Nucleus accumbens (tissue), 56 donors: ENCODE measurements at places on chromosomes 7 and 10.

DNA sequence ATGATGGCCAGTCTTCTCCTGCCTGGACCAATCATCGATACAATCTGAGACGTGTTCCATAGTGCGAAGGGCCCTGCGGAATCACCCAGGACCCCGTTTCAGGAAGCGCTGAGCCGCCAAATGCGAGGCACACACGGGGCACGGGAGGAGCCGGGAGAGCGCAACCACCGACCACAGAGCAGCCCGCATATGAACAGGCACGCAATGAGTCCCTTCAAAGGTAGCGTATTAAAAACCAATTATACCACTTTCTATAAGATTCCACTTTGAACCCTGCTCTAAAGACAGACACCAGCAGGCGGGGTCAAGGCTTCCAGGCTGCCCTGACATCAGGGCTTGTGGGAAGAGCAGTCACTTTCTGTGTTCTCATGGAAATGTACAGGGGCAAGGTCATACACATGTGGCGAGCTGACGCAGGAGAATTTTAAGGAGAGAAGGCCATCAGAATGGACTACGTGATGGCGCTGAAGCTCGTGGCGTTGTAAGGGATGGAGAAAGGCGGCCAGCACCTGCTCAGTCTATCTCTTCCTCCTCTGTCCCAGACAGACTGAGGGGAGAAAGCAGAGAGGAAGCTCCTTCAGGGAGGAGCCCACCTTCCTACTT is 46.2 kb downstream of the AMZ1 start:
- no peak for DNase-seq

- peak; percentile 20 for DNase-seq
These were observed 924 bp downstream of the BMPR1A start for GRCh38 chr10:86757113-86757972.

DNA sequence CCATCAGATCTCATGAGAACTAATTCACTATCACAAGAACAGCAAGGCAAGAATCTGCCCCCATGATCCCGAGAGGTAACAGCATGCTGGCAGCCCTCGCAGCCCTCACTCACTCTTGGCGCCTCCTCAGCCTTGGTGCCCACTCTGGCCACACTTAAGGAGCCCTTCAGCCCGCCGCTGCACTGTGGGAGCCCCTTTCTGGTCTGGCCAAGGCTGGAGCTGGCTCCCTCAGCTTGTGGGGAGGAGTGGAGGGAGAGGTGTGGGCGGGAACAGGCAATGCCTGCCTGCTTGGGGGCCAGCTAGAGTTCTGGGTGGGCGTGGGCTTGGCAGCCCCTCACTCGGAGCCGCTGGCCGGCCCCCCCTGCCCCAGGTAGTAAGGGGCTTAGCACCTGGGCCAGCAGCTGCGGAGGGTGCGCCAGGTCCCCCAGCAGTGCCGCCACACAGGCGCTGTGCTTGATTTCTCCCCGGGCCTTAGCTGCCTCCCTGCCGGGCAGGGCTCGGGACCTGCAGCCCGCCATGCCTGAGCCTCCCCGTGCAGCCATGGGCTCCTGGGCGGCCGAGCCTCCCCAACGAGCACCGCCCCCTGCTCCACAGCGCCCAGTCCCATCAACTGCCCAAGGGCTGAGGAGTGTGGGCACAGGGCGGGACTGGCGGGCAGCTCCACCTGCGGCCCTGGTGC is 24.0 kb upstream of the ZNF438 start:
- no peak for DNase-seq

DNA sequence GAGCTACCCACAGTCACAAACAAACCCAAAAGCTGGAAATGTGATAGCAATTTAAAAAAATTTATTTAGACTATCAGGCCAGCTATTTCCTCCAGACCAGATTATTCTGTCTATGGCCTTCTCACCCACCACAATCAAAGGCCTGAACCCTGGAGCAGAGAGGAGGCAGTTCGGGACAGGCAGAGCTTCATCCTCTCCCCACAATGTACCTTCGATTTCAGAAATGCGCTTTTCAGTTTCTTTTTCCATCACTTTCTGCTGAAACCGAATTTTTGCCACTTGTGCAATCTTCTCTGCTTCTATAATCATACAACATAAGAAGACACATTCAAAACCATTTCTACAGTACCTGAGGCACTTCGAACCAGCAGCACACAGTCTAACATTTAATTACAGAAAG is 29.9 kb downstream of the ERLIN1 start:
- DNase-seq = no peak

DNA sequence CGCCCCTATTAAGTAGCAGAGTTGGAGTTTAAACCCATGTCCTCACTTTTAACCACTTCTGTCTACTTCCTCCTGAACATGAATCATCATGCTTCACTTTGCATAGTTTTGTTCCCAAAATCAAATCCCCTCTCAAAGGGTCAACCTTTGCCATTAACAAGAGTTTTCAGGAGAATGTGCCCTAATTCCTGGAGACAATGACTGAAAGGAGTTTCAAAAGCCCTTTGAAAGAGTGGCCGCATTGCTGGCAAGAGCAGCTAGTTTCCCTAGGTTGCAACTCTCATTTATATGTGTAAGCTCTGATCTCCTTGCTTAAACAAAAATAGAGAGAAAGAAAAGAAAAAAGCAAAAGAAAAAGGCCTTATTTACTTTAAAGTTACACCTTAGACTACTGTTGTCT is 9.2 kb downstream of the LGI1 start:
- peak; percentile 27 for DNase-seq
